AG08396 (cell line): ENCODE measurements at places on chromosomes 12 and 14.

GRCh38 chr14:102189874-102190273, 50.2 kb downstream of the WDR20 start:
- no peak for DNase-seq

- DNase-seq: peak; percentile 66
These were observed 1.7 kb upstream of the CCND2 start for GRCh38 chr12:4271717-4272423.

- DNase-seq: no peak
These were observed 113.2 kb downstream of the RBM19 start for GRCh38 chr12:113852695-113853490.

DNA sequence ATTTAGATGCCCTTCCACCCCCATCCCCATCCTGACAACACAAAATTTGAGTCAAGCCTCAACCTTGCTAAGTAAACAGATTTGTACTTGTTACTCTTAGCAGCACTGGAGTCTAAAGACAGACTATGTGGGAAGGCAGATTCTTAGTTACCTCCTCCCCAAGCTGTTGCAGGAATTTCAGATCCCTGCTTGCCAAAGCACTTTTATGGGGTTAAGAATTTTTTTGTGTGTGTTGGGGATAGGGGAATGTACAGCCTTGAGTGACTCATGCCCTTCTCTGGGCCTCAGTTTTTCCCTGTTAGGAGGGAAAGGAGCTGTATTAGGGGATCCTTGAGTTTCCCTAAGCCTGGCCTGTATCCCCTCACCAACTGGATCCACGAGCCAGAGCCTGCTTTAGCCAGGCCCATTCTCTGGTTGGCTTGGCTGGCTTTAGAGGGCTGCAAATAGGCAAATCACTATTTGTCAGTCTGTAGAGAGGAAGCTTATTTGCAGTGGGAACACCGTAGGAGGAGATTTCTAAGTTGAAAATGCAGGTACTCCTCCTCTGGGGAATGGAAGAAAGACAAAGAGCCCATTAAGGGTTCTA, 27.7 kb upstream of the RNU6-8 start:
- peak; percentile 50 for DNase-seq

- DNase-seq: no peak
These were observed 6.6 kb downstream of the RTN1 start for GRCh38 chr14:59863806-59864525.

DNA sequence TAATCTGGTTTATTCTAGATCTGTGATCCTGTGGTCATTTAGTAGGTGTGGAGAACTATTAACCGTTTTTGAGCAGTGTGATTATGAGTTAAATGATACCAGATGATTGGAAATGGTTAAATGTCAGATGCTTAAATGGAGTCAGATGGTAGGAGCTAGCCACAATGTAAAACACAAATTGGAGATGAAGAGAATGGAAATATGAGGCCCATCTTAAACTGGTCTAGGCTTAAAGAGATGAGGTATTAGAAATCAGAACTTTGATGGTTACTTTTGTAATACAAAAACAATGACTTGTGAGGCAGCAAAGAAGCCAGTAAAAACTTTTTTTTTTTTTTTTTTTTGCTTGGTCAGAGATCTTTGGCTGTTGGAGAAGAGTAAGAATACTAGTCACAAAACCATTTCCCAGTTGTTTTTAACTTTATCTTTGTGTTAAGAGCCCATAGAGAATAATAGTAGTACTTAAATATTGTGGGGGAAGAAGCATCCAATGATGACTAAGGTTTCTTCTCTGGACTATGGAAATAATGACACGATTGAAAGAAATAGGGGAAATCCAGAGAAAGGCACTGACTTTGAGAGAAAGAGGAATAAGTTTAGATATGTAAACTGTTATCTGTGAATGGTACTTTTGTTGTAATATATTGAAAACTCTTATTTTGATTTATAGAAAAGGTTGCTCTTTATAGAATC, 95.9 kb downstream of the WNK1 start:
- DNase-seq: no peak

DNA sequence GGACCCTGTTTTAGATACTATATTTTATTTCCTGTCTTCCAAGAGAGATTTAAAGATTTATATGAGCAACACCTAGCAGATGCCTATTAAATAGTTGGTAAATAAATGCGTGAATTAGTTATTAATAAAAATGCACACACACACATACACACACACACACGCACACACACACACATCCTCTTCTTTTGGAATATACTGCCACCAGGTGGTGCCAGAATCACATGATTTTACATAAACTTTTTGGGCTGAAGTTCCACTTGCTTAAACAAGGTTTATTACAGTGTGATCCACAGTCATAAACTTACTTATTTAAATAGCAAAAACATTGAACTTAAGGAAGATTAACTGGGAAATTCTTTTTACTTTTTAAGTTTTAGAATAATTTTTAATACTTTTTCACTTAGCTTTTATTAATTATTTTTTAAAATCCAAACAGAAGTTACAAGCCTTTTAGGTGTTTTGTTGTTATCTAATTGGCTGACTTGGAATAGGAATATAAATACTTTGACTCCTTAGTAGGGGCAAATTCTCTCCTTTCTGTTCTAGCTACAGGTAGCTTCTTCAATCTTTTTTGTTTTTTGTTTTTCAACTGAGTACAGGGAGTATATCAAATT, 17.5 kb downstream of the RAD51B start:
- DNase-seq: no peak

DNA sequence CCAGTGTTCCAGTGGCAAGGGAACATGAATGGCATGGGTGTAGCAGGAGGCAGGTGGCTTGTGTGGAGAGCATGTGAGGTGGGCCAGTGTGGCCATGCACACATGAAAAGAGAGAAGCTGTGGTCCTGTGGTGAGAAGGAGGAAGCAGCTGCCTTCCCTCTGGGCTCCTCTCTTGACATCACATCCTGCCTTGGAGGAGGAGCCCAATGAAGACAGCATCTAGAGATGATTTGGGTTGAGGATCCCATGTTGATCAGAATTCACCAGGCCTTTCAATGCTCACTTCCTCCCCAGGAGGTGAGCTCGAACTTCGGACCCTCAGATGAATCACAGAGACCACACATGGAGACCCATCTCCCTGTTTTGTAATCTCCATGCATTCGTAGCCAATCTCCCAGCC, 82.6 kb downstream of the LRRC74A start:
- DNase-seq: no peak

GRCh38 chr14:21091821-21092272, 6.6 kb downstream of the ZNF219 start:
- DNase-seq: no peak

DNA sequence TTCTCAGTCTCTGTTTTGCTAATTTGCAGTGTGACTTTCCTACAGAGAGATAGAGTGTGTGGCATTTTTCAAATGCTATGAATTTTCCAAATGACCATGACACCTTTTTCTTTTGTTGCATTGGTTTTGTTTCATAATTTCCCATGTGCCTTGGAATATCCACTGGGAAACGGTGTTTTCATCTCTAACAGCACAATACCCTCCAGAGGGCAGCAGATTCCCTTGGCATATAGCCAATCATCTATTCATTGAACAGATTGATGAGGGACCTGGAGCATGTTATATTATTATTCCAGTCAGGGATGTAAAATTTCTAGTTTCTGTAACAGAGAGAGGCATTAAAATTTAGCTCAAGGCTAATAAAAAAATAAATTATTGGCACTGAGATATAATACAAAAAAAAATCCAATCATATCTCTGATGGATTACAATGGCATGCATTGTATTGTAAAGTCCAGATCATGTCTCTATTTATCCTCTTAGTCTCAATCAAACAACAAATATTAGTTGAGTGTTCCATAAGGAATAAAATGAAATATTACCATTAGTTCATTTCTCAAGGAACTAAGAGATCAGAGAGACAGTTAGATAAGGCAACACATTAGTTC, 29.6 kb upstream of the NTN4 start:
- peak; percentile 51 for DNase-seq

- DNase-seq: no peak
These were observed 3.5 kb upstream of the CNIH1 start for GRCh38 chr14:54444681-54445080.

- no peak for DNase-seq
These were observed 50.2 kb downstream of the FRMD6 start for GRCh38 chr14:51701951-51702350.

- peak; percentile 2 for DNase-seq
These were observed 50.1 kb upstream of the RERGL start for GRCh38 chr12:18139989-18140596.

- DNase-seq: no peak
These were observed 18.7 kb downstream of the CABP1 start for GRCh38 chr12:120659151-120659525.

DNA sequence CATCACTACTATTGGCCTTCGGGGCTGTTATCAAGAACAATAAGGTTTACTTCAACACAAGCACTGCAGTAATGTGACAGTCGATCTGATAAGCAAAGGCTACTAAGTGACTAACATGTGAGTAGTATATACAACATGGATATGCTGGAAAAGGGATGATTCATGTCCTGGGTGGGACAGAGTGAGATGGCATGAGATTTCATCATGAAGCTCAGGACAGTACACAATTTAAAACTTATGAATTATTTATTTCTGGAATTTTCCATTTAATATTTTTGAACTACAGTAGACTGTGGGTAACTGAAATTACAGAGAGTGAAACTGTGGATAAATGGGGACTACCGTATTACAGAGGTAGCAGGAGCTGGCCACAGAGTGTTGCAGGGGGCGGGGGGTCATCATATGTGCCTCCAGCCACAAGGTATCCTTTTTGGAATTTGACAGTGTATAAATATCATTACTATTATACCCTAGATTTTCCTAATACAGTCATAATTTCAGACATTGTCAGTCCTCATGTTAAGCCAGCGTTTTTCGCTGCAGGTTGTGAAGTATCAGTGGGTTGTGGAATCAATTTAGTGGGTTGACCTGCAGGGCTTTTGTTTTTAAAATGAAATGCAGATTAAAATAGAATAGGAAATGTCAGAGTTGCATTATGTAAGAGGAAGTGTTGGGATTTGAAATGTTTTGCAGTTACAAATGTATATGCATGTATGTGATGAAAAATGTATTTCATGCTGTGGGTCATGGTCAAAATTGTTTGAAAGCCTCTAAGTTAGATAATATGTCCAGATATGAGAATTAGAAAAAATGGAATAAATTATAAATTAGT, 148.0 kb upstream of the NUDT4 start:
- DNase-seq: peak; percentile 47
